ENCODE measurements at places on chromosomes 13 and 19.

DNA sequence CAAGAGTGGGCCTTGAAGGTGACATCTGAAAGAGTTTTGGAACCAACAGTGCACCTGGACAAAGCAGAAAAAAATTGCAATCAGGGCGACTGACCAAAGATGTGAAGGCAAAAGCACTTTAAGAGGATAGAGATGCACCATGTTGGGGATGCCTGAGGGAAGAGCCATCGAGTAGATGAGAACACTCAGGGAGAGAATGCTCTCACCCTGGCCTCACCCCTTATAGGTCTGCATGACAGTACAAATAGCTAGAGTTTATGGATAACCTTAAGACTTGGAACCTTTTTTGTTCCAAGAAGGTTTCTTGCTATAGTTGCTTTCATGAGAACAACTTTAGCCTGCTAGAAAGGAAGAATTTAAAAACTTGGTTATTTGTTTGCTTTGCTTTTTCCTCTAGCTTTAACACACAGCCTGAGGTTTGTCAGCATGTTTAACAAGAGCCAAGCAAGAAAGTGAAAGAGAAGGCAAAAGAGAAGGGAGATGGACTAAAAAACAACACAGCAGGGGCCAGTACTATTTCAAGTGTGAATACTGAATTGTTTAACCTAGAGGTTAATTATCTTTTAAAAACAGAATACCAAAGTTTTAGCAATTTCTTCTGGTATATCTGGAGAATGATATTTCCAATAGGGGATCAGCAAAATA is 418.9 kb downstream of the DIAPH3 start:
- no peak for DNase-seq

GRCh38 chr13:113116871-113117271 is 5.7 kb upstream of the F10 start:
- DNase-seq: no peak

GRCh38 chr19:49349567-49349966 is 12.6 kb downstream of the TEAD2 start:
- no peak for DNase-seq

DNA sequence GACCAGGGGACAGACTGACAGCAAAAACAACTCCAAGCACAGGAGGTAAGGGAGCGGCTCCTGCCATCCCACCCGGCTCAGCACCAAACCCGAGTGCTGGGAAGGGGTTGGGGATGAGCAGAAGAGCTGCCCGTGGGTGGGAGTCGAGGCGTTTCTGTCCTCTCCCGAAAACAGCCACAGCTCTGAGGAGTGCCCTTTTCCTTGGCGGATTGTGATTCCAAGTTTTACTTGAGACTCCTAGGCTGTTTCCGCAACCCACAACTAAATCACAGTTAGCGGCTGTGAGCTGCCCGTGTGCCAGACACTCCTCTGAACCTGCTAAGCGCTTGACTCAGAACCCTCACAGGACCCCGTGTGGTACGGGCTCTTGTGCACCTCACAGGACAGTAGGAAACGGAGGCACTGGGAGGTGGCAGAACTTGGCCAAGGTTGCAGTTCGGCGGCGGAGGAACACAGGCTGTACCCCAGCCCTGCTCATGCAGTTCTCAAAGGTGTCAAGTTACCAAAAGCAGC is 21.4 kb downstream of the CFAP97D2 start:
- DNase-seq: no peak

DNA sequence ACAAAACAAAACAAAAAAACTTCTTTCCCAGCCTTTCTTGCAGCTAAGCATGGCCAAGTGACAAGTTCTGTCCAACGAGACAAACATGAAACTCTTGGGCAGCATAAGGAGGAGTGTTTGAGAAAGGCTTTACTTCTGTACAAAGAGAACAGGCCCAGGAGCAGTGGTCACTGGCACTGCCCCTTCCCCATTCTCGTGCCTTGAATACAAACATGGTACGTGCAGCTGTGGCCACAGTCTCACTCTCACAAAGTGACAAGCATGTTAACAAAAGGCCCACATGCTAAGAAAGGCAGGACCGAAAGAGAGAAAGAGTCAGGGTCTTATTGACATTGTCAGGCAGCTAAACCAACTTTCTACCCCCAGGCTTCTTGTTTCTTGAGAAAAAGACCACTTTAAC is 19.8 kb upstream of the SLC25A30 start:
- DNase-seq: no peak
